ENCODE measurements at places on chromosomes 1 and 21. TPM values are rescaled to one million over a fixed set of nuclear protein-coding genes. Genes with fewer than 3 reads are reported as not detected.

The MAP1LC3C gene
- 0.09 TPM for total RNA-seq

The USH2A gene
- total RNA-seq: under 0.01 TPM

The ZBTB17 gene
- 13.8 TPM for total RNA-seq

The MARK1 gene
- total RNA-seq: 1.3 TPM

The KCNJ9 gene
- total RNA-seq: 0.08 TPM

The PBX1 gene
- total RNA-seq: 95.6 TPM

The PCAT6 gene
- total RNA-seq: not detected

The JAM2 gene
- total RNA-seq: 3.0 TPM

The CFHR1 gene
- 1.1 TPM for total RNA-seq

The TFF2 gene
- total RNA-seq: not detected

The CYP4B1 gene
- not detected for total RNA-seq

The CD48 gene
- total RNA-seq: not detected

The FCRLB gene
- total RNA-seq: 3.0 TPM

The LGR6 gene
- not detected for total RNA-seq

The KRTAP21-2 gene
- not detected for total RNA-seq

The ARTN gene
- not detected for total RNA-seq

The UQCRHL gene
- total RNA-seq: 1.9 TPM
